ENCODE measurements at places on chromosomes 12 and 14. TPM values are rescaled to one million over a fixed set of nuclear protein-coding genes. Genes with fewer than 3 reads are reported as not detected.

DNA sequence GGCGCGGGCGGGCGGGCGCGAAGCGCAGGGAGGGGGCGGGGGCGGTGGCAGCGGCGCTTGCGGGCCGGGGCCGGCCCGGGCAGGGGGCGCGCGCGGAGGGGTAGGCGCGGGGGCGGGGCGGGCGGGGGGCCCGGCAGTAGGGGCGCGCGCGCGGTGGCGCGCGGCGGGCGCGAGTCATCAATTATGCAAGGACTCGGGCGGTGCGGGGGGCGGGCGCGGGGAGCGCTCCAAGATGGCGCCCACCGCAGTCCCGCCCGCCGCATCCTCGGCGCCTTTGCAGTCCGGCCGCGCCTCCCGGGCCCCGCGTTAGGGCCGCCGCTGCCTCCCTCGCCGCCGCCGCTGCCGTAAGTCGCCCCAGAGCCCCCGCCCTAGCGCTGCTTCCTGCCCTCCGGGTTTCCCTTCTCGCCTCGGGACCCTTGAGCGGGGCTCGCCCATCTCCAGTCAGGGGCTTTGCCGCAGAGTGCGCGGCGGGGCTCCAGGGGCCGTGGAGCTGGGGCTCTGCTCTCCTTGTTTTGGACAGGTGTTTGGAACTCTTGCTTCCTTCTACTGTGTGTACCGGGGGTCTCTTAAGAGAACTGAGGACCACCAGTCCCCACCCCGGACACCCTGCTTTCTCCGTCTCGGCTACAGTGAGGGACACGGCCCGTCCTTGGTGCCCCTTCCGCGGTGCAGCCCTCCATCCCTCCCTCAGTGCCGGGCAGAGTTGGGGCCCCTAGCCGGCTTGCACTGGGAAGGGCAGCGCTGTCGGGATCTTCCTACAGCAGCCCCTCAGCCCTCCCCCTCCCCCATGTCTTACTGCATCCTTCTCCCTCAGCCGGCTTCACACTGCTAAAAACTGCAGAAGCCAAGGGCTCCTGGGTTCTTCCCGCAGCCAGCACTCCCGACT, at the start of gene SCN8A:
TSS of gene SCN8A (plus strand) at position 218 of the 886 bp plus-strand sequence. CDS start 71,585 bp downstream, outside the sequence.
- DNase-seq: peak; percentile 51

DNA sequence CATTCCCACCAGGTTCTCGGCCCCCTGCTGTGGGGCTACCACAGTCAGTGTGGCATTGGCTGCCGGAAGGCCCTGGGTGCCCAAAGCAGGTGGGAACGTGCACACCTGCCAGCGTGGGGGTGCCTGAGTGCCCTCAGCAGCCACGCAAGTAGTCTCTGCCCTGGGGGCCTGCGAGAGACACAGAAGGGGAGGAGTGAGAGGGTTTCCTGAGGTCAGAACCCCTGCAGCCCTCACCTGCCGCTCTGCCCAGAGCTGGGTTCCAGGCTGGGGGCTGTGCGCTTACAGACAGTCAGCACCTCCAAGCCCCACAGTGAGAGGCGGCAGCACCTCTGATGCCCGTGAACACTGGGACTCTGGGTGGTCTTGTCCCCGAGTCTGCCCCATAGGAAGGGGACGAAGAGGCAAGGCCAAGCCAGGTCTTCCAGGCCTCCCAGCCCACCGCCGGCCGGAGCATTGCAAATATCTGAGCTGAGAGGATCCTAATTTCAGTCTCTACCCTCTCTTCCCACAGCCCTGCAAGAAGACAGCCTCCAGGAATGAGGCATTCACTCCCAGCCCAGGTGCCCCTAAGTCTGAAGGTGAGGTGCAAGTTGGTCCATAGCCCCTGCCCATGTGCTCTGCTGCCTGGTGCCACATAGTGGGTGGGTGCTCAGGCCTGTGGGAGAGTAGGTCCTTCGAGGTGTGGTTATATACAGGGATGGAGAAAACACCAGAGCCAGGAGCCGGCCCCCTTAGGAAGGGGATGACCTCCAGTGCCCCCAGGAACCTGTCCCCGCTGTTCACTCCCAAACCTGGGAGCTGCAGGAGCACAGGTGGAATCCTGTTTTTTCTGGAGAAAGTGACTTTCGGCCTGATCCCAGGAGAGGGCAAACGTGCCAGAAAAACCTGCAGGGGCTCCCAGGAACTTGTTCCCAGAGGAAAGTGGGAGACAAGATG, 291.1 kb upstream of the RTL1 start:
- DNase-seq: no peak

GRCh38 chr12:51777457-51777856, 71.1 kb downstream of the FIGNL2 start:
- no peak for DNase-seq

The PPP1R12A gene
- total RNA-seq: 80.3 TPM

GRCh38 chr14:78178971-78179370, 8.8 kb downstream of the NRXN3 start:
- DNase-seq: no peak

The CELA1 gene
- total RNA-seq: not detected

Data from LHCN-M2 (cell line).